ENCODE measurements at places on chromosomes 1 and 21.

DNA sequence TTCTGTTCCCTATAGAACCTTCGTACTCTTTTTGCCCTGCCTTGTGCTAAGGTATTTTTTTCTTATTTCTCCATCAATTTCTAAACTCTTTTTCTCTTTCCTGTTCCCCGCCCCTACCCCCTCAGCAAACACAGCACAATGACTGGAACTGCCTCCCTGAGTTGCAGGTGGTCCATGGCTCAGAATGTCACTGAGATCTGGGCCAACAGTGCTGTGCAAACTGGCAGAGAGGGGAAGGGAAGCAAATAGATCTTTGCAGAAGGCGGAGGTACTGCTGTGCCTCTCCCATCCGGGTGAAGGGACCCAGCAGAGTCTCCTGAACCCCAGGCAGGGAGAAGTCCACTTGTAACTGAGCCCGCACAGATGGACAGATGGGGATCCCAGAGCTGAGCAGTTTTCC is 32.6 kb upstream of the A3GALT2 start:
- no peak for DNase-seq

DNA sequence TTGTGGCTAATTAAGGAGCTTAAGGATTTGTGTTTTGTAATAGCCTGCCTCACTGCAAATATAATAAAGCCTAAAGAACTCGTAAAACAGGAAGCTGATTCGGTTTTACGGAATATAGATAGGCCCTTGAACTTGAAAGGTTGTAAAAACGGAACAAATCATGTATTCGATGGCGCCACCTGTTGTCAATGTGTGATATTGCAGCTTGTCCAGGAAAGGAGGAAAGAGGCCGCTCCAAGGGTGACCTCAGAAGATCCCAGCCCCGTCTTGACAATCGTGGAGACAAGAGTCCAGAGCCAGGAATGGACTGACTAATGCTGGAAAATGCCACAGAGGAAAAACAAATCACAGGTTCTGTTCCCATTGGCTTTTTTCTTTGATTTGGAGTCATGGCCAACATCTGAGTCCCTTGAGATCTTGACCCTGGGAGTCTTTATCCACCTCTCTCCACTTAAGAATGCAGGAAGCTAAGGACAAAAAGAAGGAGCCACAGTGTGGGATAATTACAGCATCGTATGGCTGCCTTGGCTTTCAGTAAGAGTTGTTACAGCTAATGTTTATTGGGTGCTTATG is 7.0 kb upstream of the IGSF21 start:
- DNase-seq: peak; percentile 54

DNA sequence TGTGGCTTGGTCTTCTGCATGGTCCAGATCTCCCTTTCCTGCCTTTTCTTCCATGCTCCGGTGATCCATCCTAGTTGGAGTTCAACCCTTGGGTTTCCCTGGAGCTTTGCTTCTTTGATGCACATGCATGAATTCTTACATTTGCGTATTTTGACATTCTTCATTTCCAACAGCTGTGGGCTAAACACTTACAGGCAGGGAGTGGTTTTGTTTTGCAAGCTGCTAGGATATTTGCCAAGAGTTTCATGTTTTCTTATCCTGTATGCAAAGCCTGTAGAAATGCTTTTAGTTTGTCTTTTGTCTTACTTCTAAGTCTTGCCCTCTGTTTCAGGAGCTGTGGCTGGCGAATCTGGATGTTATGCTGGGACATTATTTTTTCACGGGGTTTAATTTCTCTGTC is 90.3 kb upstream of the PAXBP1 start:
- no peak for DNase-seq

DNA sequence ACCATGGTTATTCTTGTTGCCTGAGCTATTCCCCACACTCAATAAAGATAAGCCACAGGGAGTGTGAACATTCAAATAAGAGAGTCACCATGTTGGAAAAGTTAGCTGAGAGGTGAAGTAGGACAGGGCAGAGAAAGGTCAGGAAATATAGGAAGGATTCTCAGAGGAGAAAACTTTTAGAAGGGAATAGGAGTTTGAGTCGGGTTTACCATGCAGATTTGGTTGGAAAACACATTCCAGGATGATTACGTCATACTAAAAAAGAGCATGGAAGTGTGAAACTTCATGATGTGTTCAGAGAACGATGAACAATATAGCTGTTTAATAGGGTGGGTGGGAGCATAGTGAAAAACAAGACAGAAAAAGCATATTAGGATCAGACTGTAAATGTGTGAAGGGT is 1125.3 kb upstream of the ADGRL2 start:
- DNase-seq: peak; percentile 27

Data from EL (cell line).